ENCODE measurements at places on chromosomes 12 and 14. TPM values are rescaled to one million over a fixed set of nuclear protein-coding genes. Genes with fewer than 3 reads are reported as not detected.

DNA sequence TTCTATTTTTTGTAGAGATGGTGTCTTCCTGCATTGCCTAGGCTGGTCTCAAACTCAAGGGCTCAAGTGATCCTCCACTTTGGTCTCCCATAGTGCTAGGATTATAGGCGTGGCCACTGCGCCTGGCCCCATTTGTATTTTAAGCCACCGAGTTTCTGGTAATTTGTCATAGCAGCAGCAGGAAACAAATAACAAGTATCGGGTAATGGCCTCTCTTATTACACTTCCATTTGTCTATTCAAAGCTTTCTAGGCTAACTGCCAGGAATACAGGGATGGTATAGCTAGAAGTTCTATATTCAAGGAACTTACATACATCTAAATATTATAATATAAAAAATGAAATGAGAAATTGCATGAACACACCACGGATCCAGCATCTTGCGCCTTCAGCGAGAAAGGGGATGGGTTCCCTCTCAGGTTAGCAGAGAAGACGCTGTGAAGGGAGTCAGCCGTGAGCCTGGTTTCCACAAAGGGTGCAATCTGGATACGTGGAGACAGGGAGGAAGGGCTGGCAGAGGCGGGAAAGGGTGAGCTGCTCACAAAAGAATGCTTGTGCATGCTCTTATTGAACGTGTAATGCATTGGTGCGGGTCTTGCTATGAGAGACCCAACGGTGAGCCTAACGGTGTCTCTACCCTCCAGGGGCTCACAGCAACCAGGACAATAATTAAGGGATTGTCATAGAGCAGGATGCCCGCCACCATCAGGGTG is 9.5 kb downstream of the BDKRB1 start:
- H3K27me3 ChIP-seq: no peaks in the 10 kb centered on the region
- H3K36me3 ChIP-seq: no peaks in the 10 kb centered on the region
- H3K4me3 ChIP-seq: no peak overlapping the region
- H3K27ac ChIP-seq: no peak overlapping the region
- no peaks in the 10 kb centered on the region for H3K4me1 ChIP-seq

DNA sequence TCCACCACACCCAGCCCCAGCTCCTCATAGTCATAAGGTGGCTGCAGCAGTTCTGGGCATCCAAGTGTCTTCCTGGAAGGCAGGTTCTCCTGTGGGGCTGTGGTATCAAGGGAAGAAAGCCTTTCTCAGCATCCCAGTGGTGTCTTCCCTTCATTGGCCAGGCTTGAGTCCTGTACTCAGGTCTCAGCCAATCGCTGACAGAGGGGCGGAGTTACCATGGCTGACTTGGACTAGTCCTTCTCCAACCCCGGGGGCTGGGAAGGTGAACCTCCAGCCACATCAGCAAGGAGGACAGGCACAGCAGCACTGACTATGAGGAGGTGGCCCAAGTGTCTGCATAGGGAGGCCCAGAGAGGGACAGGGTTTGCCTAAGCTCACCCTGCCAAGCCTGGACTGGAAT is 64.0 kb upstream of the SLC24A4 start:
- peak overlapping the region; percentile 86 for H3K27ac ChIP-seq
- H3K36me3 ChIP-seq: no peaks in the 10 kb centered on the region
- H3K27me3 ChIP-seq: peaks cover 27% of the 10 kb centered on the region

- no peaks in the 10 kb centered on the region for H3K4me1 ChIP-seq
- no peak overlapping the region for H3K27ac ChIP-seq
- H3K36me3 ChIP-seq: no peaks in the 10 kb centered on the region
- no peak for DNase-seq
- no peaks in the 10 kb centered on the region for H3K27me3 ChIP-seq
These were observed 19.4 kb downstream of the PPP1R36 start for GRCh38 chr14:64569138-64569631.

The CPNE8 gene
- polyA plus RNA-seq: 5.1 TPM

The BIN2 gene
- 120 TPM for polyA plus RNA-seq

DNA sequence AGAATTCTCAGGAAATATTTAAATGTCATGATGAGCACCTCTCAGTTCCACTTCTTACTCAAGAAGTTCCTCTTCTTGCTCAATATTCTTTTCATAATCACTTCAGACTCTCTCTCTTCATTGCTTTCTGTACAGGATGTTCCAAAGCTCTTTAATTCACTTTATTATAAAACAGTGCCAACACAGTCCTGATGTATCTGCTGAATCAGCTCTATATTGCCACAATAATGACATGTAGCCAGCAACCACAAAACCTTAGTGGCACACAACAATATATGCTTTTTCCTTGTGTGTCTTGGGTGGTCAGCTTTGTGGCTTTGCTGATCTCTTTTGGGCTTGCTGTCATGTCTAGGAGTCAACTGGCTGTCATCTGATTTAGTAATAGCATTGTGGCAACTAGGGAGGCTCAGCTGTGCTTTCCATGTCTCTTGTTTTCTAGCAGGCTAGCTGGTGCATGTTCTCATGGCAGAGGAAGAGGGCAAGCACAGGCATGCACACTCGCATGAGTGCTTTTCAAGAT is 52.8 kb upstream of the SLC2A13 start:
- H3K27me3 ChIP-seq: no peaks in the 10 kb centered on the region
- DNase-seq: peak; percentile 88
- H3K4me3 ChIP-seq: peak overlapping the region; percentile 66
- H3K27ac ChIP-seq: peak overlapping the region; percentile 61
- H3K4me1 ChIP-seq: peaks cover 45% of the 10 kb centered on the region
- no peaks in the 10 kb centered on the region for H3K36me3 ChIP-seq

DNA sequence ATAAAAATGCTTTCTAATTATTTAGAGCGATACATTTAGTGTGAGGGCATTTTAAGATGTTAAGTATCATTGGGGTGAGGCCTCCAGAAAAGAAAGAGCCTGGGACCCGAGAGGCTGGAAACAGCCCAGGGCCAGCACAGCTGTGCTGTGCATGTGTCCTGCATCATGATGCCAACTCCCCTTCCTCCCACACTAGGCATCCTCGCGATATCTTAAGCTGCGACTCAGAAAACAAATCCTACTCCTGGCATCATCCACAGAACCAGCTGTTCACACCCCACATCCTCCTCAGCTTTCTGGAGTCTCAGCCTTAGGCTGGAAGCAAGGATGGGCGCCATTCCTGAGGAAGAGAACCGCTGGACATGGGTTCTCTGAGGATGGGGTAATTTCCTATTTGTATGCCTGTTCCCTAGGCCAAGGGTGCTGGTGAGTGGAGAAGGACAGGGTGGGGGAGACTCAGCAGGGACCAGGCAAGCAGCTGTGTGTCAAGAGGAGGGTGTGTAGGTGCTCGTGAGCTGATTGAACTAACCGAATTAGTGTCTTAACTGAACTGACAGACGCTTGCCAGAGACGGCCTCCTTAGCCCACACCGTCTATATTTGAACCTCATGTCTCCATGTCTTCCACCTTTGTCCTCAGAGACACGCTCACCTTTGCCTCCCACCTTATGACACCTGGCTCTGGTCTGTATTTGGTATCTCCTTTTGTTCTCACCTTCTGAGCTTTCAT is 15.6 kb upstream of the MCRS1 start:
- no peak overlapping the region for H3K4me3 ChIP-seq
- no peaks in the 10 kb centered on the region for H3K36me3 ChIP-seq
- no peaks in the 10 kb centered on the region for H3K27me3 ChIP-seq
- no peak for DNase-seq
- peaks cover 2% of the 10 kb centered on the region for H3K4me1 ChIP-seq
- H3K27ac ChIP-seq: no peak overlapping the region

The CLEC1A gene
- 0.90 TPM for polyA plus RNA-seq

Data from CD14-positive monocyte (primary cell).